NCI-H2171 treated with DMSO at 0.1 percent for 48 hours (cell line): ENCODE measurements at places on chromosomes 16 and 17.

GRCh38 chr16:87380403-87380802, 3.2 kb downstream of the FBXO31 start:
- DNase-seq, result no peak

- DNase-seq, result peak; percentile 18
Measured at GRCh38 chr17:6648181-6648580, 3.2 kb downstream of the MED31 start.

DNA sequence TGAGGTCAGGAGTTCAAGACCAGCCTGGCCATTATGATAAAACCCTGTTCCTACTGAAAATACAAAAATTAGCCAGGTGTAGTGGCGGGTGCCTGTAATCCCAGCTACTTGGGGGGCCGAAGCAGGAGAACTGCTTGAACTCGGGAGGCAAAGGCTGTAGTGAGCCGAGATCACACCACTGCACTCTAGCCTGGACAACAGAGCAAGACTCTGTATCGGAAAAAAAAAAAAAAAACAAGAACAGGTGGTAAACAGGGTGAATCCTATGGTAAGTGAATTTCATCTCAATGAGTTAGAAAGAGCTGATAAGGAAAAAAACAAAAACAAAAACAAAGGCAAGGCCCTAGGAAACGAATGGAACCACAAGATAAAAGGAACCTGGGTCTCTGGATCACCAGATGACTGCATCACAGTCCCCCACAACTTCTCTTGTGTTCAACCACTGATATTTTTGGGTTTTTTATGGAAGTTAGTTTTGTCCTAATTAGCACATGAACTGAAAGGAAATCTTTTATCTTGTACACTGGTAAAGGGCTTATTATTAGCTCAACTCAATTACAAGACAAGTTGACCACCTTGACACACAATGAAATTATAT, 21.0 kb downstream of the GLG1 start:
- DNase-seq, result no peak

GRCh38 chr17:80097844-80098691, 3.3 kb upstream of the GAA start:
- no peak for DNase-seq

DNA sequence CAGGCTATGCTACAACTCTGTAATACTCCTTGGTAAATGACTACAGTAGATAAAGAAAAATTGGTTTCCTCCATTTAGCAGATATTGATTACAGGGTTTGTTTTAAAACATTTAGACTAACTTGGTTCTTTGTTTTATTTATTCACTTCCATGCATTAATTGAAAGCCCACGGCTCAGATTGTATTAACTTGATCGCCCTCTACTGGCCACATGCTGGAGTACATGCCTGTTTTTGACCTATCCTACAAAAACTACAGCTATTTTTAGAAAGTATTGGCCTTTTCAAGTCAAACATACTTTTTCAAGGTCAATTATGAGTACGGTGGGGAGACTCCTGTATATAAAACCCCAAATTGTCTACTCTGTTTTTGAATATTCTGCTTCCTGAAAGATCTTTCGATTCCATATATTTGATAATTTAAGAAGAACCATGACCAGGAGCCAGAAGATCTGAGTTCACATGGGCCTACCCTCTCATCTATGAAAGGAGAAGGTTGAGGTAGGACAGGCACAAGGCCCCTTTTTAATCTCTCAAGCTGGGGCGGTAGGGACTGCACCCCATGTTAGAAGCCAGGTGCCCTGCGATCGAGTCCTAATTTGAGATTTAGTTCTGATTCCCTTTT, 51.8 kb downstream of the CA10 start:
- peak; percentile 21 for DNase-seq

GRCh38 chr16:57265850-57266530, 18.5 kb downstream of the PLLP start:
- DNase-seq, result peak; percentile 47

- no peak for DNase-seq
Measured at GRCh38 chr17:1898332-1898731, 68.5 kb downstream of the RPA1 start.

DNA sequence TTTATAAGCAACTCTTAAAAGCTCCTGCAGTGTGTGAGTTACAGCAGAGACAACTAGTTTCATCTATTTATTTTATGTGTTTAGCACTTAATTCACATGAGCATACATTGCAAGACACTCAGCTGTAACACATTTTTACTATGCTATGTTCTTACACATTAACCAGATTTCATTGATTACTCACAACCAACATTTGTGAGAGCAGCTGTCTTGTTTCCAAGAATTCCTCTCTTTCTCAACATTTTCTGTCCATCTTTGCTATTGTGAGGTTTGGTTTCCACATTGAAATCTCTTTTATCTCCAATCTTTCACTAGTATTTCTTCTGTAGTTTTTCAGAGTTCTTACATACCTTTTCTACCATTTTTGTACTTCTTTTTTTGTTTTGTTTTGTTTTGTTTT, 51.2 kb downstream of the COPRS start:
- DNase-seq, result no peak

DNA sequence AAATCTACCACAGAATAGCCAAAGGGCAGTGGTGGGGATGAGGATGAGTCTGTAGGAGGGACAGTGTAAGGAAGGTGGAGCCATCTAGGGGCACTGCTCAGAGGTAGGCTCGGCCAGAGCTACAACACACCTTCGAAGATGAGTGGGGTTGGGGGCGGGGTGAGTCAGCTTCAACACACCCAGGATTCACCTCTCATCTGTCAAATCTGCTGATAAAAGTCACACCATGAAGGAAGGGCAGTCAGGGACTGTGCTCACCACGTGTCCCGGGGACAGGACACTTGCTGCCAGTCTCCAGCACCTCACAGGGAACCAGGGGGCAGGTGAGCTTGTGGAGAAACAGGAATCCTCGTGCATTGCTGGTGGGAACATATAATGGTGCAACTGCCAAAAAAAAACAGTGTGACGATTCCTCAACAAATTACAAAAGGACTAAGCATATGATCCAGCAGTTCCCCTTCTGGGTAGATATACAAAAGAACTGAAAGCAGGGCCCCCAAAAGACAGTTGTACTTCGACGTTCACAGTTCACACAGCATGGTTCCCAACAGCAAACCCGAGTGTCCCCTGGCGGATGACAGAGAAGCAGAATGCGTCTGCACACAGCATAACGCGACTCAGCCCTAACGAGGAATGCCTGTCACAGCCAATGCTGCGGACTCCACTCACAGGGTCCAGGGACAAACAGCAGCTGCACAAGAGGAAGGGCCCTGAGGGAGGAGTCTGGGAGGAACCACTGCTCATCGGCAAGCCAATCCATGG, 133.1 kb downstream of the ANKRD11 start:
- no peak for DNase-seq

- no peak for DNase-seq
Measured at GRCh38 chr16:83743241-83743640, 64.5 kb upstream of the HSBP1 start.

DNA sequence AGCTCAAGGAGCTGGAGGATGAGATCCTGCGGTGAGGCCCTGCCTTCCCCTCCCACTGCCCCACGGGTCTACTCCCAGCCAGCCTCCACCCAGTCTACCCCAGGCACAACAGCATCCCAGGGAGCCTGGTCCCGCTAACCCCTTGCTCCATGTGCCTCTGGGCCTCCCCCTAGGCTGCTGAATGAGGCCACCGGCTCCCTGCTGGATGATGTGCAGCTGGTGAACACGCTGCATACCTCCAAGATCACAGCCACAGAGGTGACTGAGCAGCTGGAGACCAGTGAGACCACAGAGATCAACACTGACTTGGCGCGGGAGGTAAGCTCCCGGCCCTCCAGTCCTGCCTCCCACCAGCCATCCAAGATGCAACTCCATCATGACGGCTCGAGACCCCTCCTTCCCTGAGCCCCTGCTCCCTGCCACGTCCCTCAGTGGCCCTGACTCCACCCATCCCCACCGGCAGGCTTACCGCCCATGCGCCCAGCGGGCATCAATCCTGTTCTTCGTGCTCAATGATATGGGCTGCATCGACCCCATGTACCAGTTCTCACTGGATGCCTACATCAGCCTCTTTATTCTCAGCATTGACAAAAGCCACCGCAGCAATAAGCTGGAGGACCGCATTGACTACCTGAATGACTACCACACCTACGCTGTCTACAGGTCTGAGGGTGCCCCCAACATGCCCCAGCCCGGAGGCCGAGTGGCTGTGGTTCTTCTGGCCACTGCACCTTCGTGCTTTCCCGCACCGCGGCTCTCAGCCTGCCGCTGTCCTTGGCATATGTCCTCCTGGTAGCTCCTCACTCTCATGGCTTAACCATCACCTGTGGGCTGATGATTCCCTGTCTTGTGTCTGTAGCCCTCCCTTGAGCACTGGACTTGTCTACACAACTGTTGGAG, 15.0 kb upstream of the KDM6B start:
- no peak for DNase-seq

DNA sequence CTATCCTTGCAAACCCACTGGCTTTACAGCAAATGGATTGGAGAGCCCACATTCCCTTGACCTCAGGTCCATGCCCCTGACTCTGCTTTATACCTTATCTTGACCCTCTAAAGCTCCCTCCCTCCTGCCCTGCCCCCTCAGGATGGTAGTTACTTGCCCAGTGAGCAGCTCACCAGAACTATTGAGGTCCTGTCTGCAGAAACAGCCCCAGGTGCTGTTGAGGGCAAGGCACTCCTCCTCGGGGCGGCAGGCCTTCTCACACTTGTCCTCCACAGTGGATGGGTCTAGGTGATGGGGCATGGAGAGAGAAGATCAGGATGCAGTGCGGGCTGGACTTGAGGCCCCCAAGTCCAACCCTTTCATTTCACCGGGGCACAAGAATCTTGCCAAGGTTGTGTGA, 4.6 kb downstream of the GP2 start:
- no peak for DNase-seq

DNA sequence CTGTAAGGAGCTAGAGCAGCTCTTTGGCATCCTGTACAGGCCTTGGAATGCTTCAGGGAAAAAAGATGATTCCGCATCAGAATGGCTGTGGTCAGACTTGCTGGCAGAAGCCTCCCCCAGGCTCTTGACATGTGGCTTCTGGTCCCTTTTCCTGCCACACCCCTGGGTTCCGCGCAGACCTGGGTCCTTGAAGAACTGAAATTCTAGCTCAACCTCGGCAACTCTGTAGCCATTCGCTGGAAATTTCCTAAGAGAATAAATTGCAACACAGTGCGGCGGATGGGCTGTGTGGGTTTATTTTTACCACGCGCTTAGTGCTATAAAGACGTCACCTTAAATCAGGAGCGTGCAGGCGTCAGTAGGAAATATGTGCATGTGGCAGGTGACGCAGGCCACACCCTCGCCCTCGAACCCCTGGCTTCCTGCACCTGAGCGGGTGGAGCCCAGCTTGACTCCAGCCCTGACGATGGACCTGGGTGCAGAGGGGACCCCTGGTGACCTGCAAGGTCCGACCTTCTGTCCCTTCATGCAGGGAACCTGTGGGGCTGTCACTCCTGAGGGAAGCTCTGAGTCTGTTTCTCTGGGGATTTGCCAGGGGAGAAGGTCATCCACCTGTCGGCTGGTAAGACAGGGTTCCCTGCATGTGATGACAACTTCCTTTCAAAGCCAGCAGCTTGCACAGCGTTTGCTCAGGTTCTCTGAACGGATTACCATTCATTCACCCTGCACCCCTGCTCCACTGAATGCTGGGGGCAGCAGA, 46.3 kb downstream of the METRNL start:
- DNase-seq, result no peak

DNA sequence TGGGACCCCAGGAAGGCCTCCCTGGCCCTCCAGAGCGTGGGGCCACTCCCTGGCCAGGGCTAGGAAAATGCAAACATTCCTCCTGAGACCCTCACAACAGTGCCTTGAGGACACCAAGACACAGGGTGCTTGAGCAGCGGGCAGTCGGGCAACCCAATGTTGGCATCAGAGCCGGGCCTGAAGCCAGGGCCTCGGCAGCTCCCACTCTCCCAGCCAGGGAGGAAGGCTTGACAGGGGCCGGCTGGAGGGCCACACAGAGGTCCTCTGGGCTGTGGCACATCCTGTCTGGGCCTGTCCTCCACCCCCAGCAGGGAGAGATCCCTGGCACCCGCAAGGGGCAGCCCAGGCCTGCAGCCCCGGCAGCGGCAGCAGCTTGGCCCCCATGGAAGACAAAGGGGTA, 12.3 kb upstream of the KRT17 start:
- DNase-seq, result no peak

GRCh38 chr17:74028354-74029116, 174.9 kb upstream of the RPL38 start:
- DNase-seq, result peak; percentile 70

DNA sequence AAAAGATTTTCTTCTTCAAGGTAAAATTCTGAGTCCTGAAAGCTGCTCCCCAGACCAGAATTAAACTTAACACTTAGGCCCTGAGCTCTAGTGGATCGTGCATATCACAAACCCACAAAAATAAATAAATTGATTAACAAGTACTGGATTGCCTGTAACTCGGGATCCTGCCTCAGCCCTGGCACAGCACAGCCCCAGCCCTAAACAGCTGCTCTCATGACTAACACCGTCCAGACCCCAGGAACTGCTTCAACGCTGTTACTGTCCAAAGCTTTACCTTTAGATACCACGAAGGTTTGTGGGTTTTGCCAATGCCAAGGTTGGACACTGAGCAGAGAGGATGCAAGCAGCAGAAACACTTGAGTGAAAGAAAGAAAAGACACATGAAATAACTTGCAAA, 172.5 kb downstream of the COPRS start:
- DNase-seq, result no peak

- no peak for DNase-seq
Measured at GRCh38 chr16:80968386-80969113, 38.1 kb downstream of the CMC2 start.

DNA sequence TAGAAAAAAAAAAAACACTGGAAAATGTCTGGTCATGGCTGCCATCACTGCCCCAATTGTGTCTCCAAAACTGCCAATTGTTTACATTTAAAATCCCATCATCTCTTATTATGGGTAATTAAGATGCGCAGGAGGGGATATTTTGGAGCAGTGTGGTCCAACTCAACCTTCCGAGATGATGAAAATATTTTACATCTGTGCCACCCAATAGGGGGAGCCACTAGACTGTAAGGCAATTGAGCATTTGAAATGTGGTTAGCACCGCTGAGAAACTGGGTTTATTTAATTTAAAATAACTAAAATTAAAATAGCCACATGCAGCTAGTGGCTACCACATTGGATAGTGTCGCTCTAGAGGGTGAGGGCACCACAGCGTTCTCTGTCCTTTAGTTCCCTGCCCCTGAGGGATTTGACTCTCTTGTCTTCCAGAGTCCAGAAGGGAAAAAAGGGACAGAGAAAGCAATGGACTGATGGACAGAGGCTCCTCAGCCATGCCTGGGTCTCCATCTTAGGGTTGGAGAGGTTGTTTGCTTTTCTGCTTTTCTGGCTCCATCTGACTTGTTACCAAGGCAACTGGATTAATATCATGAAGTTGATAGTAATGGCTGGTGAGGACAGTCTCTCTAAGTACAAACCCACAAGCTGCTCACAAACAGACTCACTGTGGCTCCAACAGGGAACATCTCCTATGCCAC, 3.5 kb downstream of the MPO start:
- peak; percentile 28 for DNase-seq

DNA sequence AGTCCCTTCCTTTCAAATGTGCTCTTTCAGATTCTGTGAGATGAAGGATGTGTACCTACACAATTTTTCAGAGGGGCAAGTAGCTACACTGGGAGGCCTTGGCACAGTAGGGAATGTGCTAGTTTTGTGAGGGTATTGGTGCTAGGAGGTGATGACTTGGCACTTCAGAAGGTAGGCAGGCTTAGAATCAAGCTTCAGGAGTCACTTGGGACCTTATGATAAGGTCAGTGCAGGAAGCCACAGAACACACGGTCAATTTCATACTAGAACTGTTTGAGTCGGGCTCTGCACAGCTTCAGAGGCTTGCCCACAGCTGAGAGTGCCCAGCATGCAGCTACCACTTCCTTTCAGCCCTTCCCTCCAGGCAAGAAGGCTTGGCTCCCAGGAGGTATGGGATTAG, 6.1 kb downstream of the CMTM1 start:
- no peak for DNase-seq
